Smooth muscle cell of trachea (primary cell): ENCODE measurements at places on chromosomes 3 and 15. TPM values are rescaled to one million over a fixed set of nuclear protein-coding genes. Genes with fewer than 3 reads are reported as not detected.

DVL3 gene
- 29.1 and 53.8 TPM in 2 replicates for total RNA-seq

RNF111 gene
- total RNA-seq, result 19.4 and 20.7 TPM in 2 replicates

LRRIQ4 gene
- not detected in 2 replicates for total RNA-seq

AGBL1 gene
- total RNA-seq, result not detected in 2 replicates

LDHAL6B gene
- total RNA-seq, result not detected in 2 replicates

DUOX1 gene
- total RNA-seq, result under 0.01 and 0.99 TPM in 2 replicates

PIK3CB gene
- 13.6 and 16.1 TPM in 2 replicates for total RNA-seq

UBA7 gene
- 46.7 and 92.1 TPM in 2 replicates for total RNA-seq

GOLGA8J gene
- not detected in 2 replicates for total RNA-seq

CACNA2D3 gene
- total RNA-seq, result under 0.01 and 0.15 TPM in 2 replicates

CGNL1 gene
- total RNA-seq, result 0.17 and 0.29 TPM in 2 replicates

NME9 gene
- total RNA-seq, result 0.29 TPM in 1 of 2 replicates, not detected in the other

LMAN1L gene
- total RNA-seq, result 0.15 TPM in 1 of 2 replicates, not detected in the other

PFN2 gene
- 273 and 347 TPM in 2 replicates for total RNA-seq

MFGE8 gene
- total RNA-seq, result 46.1 and 188 TPM in 2 replicates

RHOV gene
- not detected in 2 replicates for total RNA-seq

ZNF660 gene
- total RNA-seq, result 1.6 and 2.5 TPM in 2 replicates

IL20RB gene
- 2.6 and 6.9 TPM in 2 replicates for total RNA-seq

CD47 gene
- total RNA-seq, result 80.4 and 152 TPM in 2 replicates

ZBBX gene
- not detected in 2 replicates for total RNA-seq

ACTL6A gene
- total RNA-seq, result 41.5 and 86.0 TPM in 2 replicates

NR2F2 gene
- 23.0 and 23.9 TPM in 2 replicates for total RNA-seq
